ENCODE measurements at places on chromosomes 7 and 10.
A peak's percentile ranks its signal among the peaks of the same experiment; 100 is the strongest.

DNA sequence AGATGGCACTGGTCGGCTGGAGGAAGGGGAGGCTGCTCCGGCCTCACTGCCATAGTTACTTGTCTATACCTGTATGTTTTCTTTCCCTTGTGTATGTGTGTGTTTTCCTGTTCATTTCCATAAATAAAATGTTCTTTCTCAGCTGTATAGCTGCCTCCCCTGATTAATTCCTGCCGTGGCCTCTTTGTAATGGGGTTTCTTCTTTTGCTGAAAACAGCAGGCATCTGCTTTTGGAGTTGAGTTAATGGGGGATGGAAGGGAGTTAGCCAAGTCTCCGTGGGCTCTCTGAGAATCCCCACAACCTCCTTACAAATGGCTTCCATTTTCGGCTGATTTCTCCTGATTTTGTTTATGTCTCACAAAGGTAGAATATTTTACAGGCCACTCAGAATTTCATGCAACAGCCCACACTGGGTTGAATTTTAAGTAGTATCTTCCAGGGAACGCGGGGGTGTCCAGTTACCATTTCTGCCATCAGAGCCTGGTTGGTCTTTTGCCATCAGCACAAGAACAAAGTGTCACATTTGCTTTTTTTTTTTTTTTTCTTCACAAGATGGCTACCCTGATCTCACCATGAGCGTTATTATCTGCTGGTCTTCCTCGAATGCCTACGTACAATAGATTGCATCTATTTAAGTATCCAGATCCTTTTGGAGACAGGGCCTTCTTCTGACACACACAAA lies 88.1 kb upstream of the NRP1 start:
- DNase-seq = no peak

DNA sequence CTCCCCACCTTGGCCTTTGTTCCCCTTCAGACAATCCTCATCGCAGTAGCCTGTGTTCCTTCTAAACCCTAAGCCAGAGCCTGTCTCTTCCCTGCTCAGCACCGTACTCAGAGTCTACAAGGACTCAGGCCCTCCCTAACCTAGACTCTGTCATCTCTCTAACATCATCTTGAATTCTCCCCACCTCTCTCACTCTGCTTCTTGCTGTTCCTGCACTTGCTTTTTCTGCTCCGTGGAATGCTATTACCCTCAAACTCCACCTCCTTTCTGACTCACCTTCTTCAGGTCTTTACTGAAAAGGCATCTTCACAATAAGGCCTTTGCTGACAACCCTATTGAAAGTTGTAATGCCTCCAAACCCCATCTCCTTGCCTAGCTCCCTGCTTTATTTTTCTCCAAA lies 141.0 kb downstream of the DKK1 start:
- no peak for DNase-seq

DNA sequence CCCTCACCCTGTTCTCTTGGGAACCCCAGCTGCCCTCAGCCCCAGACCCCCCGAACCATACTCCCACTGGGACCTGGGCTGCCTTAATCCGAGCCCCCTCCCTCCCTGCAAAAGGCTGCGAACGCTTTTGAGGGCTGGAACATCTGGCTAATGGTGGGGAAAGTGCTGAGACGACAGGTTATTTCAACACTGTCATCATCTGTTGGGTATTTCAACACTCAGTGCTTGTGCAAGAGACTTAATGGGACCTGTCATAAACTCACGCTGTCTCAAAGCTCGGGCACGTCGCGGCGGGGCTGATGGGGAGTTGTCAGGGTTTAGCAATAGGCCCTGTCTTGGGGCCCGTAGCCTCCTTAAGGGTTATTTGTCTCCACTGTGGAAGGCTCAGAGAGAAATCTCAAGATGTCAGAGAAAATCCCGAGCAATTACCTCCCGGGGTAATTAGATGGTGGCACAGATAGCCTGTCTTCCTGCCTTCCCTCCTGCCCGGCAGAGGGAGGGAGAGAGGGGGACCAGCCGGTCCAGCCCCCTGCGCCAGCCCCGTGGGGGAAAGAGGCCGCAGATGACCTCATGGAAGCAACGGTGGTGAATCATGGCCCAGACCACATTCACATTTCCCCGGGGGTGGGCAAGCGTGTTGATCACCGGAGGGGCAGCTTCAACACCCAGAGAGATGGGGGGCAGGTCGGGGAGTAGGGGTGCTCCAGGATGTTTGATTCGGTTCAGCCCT lies 88.7 kb upstream of the MYL10 start:
- peak; percentile 22 for DNase-seq

DNA sequence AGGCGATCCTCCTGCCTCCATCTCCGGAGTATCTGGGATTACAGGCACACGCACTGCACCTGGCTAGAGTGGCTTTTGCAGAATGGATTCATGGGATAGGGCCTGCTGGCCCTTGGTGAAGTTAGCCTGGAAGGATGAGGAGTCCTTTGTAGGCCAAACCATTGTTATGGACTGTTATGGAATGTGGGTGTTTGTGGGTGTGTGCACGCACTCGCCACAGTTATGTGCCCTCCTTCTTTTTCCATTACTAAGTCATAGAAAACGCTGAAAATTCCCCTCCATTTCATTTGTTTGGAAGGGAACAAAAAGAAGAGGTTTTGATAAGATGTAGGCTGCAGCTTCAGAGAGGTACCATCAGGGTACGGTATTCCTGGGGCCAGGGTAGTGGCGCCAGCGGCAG lies 15.0 kb downstream of the ZNF862 start:
- no peak for DNase-seq

DNA sequence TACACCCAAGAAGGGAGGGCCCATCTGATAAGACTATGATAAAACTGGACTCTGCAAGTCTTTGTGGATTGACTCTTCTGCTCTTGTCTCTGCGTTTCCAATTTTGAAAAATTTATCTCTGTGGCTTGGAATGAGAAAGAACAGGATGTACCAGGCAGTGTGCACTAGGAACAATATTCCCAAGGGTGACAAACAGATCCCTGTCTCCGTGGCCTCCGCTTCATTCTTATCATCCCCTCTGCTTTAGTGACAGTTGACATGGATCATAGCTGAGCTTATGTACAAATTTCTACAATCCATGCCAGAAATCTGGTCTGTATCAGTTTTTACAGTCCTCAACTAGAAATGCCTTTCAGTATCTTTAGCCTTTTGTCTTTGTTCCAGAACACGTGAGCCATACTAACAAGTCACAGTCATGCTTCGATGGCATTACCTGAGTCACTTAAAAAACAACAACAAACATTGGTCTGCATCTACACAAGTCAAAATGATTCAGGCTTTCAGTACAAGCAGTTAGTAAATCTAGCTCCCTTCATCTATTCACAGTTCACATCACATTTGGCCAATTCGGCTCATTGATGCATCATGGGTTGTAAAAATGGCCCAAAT lies 393.6 kb upstream of the CELF2 start:
- DNase-seq = no peak

GRCh38 chr7:55484241-55484640 lies 88.1 kb downstream of the VOPP1 start:
- DNase-seq = no peak

DNA sequence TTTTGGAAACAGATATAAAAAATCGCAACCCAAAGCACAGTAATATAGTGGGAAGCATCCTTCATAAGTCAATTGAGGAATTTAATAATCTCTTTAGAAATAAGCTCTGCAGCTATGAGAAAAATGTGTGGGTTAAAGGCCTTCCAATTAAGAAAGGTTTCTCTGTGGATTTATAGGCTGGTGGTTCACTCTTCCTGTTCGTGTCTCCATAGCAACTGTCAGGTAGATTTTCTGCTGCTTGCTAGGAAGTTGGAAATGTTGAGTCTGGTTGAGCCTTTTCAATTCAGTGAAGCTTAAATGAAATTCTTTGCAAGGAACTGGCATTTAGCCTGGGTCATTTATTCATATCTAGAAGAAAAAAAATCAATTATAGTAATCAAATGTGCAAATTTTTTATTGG lies 652.8 kb upstream of the CELF2 start:
- no peak for DNase-seq

DNA sequence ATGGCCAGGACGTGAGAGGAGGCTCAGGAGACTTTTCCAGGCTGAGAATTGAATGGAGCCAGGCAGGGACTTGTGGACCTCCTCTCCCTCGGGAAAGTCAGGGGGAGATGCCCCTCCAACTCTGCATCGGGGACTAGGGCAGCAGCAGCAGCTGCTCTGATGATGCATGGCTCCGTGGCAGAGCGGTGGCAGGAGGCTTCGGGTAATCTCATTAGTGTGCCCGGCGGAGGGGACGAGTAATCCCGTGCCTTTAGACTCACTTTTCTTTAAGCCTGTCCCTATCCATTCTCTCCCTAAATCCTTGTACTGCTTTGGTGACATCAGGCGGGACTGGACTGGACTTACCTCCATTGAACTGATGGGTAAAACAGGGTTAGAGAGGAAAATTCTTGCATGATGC lies 75.1 kb downstream of the ZMIZ1 start:
- DNase-seq = no peak

DNA sequence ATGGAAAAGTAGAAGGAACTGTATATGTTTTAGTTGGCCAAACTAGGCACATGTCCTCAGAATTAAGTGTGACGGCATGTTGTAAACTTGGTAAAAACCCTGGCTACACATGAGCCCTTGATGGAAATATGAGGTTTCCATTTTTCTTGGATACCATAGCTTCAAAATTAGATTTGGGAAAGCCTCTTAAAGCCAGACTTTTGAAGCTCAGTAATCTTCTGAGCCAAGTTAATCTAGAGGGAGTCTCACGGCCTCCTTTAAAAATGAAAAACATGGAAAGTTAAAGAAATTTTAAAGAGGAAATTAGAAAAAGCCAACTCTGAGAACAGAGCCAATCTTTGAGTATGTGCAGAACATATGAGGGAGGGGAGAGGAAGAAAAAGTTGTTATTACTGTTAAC lies 376.0 kb downstream of the CTNNA3 start:
- no peak for DNase-seq

DNA sequence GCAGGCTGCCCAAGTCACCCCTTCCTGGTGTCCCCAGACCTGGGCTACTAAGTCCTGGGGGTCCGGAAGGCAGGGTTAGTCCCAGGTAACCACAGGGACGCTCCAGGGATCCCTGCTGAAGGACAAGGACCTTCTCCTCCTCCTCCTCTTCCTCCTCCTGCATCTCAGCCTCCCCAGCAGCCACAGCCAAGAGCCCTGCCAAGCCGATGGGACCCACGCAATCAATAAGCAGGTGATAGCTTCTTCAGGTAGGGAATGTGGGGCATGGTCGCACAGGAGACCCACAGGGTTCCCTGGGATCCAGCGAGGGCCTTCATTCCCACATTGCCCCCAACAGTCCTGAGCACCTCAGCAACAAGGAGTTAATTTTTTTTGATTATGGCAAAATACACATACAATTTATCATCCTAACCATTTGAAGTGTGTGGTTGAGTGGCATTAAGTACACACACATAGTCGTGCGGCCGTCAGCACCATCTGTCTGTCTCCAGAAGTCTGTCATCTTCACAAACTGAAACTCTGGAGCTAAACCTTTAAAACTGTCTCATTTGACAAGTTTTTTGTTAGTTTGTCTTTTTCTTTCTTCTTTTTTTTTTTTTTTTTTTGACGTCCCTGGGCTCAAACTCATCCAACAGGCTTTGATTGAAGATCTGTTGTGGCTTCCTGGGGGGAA lies 12.1 kb downstream of the CRYGN start:
- DNase-seq = no peak

DNA sequence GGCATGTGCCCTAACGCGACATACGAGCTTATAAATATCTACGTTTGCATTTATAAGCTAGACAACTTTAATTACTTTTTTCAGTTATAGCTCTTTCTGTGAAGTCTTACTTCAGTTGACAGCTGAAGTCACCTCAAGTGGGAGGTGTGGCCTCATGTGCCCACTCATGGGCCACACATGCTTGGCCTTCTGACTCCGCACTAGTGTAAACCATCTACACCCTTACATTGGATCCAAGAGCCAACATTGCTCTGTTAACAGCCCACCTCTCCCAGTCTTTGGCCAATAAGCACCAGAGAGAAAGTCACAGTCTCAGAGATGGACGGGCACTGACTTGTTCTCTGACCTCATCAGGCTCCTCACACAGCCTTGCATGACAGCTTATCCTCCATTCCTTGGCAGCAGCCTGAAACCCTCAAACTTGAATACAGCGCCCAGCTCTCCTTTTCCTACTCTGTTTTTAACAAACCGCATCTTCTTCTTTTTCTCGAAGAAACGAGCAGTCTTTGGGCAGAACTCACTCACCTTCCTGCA lies 70.9 kb upstream of the AMPH start:
- DNase-seq = no peak

DNA sequence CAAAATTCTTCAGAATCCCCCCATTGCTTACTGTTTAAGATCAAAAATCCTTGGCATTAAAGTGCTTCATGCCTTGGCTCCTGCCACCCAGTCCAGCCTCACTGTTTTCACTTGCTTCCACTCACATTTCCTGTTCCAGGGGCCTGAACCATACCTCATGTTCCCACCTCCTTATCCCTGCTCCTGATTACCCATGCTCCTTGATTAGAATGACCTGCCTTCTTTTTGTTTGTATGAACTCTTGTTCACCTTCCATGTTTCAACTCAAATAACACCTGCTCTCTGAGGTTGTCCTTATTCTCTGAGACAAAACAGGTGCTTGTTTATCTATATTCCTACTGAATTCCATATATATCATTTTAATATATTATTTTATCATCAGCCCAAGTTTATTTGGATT lies 77.1 kb upstream of the VSTM2A start:
- no peak for DNase-seq

DNA sequence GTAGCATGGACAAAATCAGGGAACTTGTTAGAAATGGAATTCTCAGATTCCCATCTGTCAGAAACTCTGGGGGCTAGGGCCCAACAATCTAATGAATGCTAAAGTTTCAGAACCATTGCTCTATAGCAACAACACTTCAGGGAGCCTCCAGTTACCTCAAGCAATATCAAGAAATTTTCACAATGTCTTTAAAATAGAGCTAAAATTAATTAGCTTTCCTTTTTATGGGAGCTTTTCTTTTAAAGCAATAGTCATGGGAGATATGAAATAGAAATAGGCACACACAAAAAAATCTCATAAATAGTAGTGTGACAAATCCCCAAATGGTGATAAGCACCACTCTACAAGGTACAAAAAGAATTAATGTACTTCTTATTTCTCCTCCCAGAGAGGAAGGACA lies 80.9 kb downstream of the AASS start:
- no peak for DNase-seq

GRCh38 chr10:70067586-70067985 lies 14.9 kb downstream of the MACROH2A2 start:
- DNase-seq = no peak

GRCh38 chr7:147861945-147862344 lies 728.6 kb upstream of the C7orf33 start:
- DNase-seq = no peak

DNA sequence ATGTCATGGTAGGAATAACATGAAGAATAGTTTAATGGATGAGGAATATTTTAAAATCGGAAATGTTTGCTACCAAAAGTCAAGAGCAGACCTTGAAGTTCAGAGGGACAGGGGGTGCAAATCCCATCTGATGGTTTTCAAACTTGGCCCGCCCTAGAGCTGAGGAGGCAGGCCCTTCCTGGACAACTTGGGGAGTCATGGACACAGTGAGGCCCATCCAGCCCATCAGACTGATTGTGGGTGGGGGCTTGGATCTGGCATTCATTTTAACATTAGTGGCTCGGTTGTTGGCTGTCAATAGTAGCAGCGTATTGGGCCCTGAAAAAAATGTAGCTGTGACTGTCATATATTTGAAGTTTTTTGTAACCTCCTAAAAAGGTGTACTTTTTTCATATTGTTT lies 2.0 kb downstream of the C10orf90 start:
- no peak for DNase-seq
